HuH-7.5 (cell line): ENCODE measurements at places on chromosomes 11 and 22.

DNA sequence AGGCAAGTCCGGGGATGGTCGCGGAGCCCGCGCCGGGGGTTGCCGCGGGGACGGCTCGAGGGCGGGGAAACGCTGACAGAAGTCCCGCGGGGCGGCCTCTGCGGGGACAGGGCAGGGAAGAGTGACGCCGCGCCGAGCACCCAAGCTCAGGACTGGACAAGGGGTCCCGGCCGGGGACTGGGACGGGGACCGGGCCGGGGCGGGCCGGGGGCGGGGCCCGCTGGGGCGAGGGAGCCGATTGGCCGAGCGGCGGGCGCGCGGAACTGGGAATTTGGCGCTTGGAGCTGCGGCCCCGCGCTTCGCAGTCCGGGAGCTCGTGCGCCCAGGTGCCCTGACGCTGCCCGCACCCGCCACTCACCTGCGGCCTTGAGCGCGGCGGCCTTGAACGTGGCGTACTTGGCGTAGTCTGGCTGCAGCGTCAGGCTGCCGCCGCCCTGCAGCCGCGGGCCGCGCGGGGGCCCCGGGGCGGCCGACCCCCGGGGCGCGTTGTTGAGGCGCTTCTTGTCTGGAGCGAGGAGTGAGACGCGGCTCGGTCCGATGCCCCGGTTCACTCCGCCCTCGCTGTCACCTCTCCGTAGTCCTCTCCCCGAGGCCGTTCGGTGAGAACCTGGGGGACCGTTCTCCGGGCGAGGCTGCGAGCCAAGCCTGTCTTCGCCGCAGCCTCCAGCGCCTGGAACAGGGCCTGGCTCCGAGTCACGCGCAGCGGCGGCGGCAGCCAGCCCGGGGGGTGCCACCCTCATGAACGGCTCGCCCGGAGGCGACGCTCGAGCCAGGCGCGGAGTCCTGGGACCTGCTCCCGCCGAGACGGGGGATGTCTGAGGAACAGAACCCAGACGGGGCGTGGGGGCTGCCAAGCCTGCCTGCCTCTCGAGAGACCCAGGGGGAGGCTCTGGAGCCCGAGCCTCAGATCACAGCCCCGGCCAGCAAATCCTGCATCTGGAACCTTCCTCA lies 4.5 kb downstream of the SHISA8 start:
- DNase-seq, result no peak

DNA sequence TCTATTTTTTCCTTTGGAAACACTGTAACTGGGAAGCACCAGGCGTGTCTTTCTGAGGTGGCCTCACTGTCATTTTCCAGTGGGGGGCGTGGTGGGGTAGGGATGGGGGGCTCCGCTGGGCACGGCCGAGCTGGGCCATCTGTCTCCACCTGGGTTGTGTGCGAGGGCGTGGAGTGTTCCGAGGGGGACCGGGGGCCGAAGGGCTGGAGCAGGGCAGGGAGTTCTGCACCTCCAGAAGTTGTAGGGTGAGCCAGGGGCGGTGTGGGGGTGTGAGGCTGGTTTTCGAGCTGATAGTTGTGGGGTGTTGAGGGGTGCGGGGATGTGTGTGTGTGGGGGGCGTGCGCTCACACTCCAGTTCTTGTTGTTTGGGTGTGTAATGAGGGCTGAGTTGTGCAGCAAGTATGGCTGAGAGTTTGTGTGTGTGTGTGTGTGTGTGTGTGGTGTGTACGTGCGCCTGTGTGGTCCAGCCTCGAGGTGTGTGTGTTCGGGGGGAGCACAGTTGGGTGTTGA lies 10.8 kb downstream of the YPEL4 start:
- peak; percentile 83 for DNase-seq

GRCh38 chr11:113504071-113504470 lies 28.9 kb upstream of the DRD2 start:
- DNase-seq, result no peak

GRCh38 chr11:122509091-122509490 lies 146.4 kb upstream of the UBASH3B start:
- DNase-seq, result no peak

DNA sequence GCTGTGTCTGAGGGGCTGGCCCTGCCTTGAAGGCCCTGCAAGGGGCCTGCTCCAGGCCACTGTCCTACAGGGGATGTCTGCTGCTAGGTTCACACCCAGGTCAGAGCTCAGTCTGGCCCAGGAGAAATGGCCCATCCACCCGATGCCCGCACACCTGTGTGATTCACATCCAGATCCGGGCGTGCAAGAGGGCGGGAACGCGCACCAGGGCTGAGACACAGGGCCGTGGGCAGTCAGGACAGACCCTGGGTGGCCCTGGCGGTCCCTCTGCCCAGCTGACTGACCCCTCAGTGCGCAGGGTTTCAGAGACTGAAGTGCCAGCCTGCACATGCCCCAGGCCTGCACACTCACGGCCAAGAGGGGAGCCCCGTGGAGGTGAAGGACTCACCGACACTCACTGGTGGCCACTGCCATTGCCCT lies 7.4 kb downstream of the TOLLIP start:
- no peak for DNase-seq

DNA sequence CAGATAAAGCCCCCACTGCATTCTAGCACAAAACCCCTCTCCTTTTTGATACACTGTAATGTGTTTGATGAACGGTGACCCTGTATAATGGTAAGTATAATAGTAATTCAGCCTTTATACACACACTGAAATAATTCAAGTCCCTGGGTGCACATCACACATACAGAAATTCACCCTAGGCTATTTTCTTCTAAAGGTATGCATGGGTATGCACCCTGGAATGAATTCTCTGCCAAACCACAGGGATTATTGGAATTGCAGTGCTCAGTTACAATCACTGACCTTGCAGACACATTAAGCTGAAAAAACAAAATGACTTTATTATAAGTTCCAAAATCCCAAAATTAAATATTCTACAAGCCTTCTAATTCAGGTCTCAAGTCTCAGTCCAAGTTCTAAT lies 245.9 kb upstream of the FAT3 start:
- DNase-seq, result no peak

GRCh38 chr11:40290171-40290631 lies 1169.3 kb downstream of the LRRC4C start:
- no peak for DNase-seq

GRCh38 chr11:109148669-109149068 lies 273.3 kb upstream of the C11orf87 start:
- no peak for DNase-seq

DNA sequence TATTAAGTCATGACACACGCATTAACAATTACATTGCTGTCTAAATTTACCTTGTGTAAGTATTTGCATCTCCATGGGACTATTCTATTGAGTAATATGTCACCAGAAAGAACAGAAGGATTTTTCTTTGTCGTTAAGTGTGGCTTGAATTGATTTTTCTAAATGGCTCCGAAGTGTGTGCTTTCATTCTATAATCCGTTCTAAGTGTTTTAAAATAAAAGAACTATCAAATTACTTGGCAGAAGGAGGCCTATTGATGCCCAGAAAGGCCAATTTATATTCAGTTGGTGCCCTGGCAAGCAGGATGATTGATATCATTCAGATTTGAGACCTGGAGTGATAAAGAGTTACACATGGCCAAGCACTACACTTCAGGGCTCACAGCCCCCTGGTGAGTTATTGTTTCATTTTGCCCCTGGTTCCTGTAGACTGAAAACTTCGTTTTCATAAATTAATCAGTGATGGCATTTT lies 538.9 kb upstream of the ANO5 start:
- DNase-seq, result no peak

- DNase-seq, result peak; percentile 49
These were observed at the start of gene UBASH3B for GRCh38 chr11:122655527-122656072. Gene UBASH3B (plus strand): TSS chr11:122655722. CDS start chr11:122656050, 328 bp downstream.

DNA sequence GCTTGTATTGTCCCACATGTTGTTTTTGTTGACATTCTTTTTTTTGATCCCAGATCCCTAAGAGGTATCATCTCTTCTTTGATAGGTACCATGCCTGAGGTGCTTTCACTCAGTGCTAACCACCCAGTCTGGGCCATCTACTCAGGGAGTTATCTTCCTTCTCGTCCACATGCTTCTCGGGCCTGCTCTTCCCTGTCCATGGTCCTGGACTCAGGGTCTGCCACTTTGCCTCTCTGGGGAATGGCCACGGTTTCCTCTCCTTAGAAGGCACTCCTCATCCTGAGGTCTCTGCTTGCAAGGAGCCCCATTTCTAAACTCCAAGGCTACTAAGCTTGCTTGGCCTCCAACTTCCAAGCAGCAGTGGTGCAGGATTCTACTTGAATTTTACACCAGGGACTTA lies 227.0 kb upstream of the NCAM1 start:
- DNase-seq, result no peak

- peak; percentile 78 for DNase-seq
These were observed 714 bp downstream of the SDF2L1 start for GRCh38 chr22:21642584-21643448.

GRCh38 chr11:123672568-123672967 lies 18.1 kb upstream of the SCN3B start:
- DNase-seq, result no peak

DNA sequence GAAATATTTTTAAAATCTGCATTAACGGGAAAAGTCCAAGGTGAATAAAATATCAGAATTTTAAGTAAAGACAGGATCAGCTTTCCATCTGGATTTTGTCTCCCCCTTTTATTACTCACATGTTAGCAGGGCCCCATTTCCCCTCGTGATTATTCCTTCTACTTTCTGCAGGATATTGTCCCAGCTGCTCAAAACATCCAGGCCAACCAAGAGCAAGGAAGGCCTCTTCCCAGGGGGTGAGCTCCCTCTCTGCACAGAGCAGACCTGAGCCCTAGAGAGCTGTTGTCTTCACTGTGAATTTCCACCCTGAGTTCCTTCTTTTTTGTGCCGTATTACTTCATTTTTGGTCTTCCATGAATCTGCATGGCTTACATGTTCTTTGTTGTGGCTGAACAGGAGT lies 3.7 kb upstream of the TMPRSS13 start:
- DNase-seq, result no peak

DNA sequence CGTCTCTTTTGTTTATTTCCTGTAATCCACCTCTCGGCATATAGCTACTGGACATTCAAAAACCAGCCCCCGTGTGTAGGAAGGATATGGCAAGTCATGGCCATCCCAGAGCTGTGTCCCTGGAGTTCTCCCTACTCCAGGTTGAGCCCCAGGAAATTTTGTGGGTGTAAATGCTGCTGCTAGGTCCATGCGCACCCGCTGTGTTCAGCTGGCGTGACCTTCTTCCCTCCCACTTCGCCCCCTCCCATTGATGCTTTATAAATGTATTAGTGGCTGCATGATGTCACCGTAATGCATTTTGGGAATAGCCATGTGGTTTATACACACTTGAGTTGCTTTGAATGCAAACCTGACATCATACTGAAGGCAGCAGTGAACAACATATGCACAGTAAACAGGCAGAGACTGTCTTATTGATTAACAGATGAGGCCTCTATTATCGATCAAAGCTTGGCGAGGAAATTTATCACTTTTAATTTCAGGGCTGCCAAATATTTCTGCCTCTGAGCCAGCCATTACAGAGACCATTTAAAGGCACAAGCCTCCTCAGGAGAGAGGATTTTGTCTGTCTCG lies 113.6 kb upstream of the NNMT start:
- no peak for DNase-seq

DNA sequence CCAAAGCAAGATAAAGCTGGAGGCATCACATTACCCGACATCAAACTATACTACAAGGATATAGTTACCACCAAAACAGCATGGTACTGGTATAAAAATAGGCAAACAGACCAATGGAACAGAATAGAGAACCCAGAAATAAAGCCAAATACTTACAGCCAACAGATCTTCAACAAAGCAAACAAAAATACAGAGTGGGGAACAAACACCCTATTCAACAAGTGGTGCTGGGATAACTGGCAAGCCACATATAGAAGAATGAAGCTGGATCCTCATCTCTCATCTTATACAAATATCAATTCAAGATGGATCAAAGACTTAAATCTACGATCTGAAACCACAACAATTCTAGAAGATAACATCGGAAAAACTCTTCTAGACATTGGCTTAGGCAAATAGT lies 50.0 kb upstream of the CLTCL1 start:
- no peak for DNase-seq

- no peak for DNase-seq
These were observed 6.4 kb downstream of the RTN4RL2 start for GRCh38 chr11:57466680-57467079.

DNA sequence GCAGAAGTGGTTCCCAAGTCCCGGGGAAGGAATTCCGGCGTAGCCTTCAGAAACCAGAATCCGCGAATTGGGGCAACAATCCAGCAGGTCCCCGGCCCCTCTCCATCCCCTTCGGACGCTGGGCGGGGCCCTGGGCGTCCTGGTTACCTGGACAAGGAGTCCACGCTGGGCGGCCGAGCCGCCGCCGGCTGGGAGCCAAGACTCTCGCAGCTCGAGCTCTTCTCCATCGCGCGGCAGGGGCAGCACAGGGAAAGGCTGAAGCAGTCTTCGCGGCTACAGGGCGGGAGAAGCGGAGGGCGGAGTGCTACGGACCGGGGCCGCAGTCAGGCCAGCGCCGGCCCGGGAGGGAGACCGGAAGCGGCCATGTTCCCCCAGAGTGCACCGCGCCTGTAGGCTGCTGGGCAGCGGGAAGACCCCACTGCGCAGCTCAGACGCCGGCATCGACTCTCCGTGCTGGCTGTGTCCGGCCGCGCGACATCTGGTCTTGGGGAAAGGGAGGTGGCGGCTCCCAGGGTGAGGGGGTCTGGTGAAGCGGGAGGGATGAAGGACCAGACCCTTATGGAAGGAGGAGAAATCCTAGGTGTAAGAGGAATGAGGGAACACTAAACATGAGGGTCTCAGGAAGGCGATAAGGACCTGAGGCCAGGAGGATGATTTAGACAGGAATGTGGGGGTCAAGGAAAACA lies at the start of gene MTMR2:
Gene MTMR2, minus strand, starts transcription at position 380 of the 686 bp plus-strand sequence. Its CDS starts 153 bp downstream, at position 227.
- DNase-seq, result peak; percentile 30

DNA sequence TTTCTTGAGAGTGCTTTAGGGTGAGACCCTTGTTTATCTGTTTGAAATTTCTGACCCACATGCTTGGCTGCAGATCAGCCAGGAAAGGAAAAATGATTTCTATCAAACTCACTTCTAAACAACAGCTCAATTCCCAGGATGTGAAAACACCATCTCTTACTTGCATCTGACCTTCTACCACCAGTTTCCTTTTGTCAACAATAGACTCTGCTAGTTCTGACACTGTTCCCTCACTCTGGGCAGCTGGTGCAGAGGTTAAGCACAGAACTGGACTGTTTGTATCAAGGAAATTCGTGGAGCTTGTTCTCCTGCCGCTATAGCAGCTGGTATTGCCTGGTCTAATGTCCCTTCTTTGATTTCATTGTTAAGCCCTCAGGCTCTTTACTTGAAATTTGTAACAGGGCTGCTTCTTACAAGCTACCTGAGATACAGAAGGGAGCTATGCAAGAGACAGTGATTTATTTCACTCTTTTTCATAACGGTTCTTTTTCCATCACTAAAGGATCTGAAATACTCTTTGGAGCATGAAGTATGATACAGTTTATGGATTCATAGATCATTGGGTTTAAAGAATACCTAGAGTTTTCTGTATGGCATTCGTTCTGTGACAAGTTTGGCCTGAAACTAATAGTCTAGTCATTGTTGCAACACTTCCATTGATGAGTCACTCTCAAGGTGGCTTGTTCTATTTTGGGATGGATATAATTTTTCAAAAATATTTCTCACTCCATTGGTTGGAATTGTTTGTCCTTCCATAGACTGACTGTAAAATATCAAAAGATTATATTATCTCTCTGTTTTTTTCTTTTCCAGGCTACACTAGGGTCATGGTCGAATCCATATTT lies 178.2 kb upstream of the ZC3H12C start:
- DNase-seq, result no peak
